Activated naive CD4-positive, alpha-beta T cell treated with anti-CD3 and anti-CD28 coated beads, Interleukin-2, amount 10 ng/mL, durations not matched to agents 5 hours and 36 hours (primary cell): ENCODE measurements at places on chromosomes 5 and 9. TPM values are rescaled to one million over a fixed set of nuclear protein-coding genes. Genes with fewer than 3 reads are reported as not detected.

GABRA6 gene
- not detected for total RNA-seq

BHMT gene
- total RNA-seq: not detected

TMC1 gene
- not detected for total RNA-seq

PCDHA1 gene
- total RNA-seq: not detected

SLC27A6 gene
- not detected for total RNA-seq

SV2C gene
- total RNA-seq: 0.02 TPM

SHISAL2B gene
- not detected for total RNA-seq

PHYKPL gene
- 163 TPM for total RNA-seq

INSL6 gene
- not detected for total RNA-seq

GADD45G gene
- 3.0 TPM for total RNA-seq

GGTA1 gene
- total RNA-seq: not detected

ADRA1B gene
- total RNA-seq: not detected

RORB gene
- not detected for total RNA-seq
